ENCODE measurements at places on chromosomes 2 and 18.

DNA sequence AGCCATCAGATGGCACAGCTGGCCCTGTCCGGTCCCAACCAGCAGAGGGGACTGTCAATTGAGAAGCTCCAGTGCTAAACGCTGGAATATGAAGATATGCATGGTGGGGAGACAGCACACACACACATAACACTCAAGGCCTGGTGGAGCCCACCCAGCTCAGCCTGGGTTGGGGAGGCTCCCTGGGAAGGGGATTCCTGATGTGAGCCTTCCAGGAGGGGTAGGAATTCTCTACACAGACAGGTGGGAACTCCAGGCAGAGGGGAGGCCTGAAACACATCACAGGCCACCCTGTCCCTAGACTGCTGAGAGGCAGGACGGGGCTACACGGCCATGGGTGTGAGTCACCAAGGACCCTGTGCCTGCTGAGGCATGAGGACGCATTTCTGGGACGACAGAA is 49.4 kb upstream of the SH3RF3 start:
- no peak for DNase-seq

DNA sequence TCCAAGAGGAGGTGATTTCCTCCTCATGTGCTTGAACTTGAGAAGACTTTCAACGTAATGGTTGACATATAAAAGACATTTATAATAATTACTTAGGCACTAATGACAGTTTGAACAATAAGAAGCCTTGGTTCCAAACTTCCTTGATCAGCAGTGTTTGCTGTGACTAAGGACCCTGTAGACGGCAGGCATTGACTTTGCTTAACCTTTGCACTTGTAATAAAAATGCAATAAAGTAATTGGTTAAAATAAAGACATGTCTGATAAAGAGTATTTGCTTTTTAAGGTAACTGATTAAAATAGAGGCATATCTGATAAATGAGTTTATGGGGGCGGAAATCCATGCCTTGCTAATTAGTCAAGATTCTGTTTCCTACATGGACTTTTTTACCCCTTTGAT is 82.2 kb upstream of the ST8SIA3 start:
- no peak for DNase-seq

DNA sequence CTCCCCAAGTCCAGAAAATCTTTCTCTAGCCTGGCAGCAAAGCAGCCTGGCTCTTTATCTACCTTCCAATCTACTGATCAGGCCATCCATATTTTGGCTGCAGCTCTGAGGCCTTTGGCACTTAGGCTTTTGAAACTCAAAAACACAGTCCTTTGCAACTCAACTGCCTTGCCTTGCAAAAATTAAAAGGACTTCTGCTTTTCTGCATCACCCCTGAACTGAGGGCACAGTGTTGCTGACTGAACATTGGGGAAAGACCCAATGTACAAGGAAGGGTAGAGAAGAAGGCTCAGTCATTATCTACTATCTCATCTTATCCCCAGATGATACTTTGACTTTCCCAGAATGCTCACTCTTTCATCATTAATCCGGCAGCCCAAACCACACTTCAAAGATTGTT is 625.5 kb downstream of the ARHGAP15 start:
- no peak for DNase-seq

DNA sequence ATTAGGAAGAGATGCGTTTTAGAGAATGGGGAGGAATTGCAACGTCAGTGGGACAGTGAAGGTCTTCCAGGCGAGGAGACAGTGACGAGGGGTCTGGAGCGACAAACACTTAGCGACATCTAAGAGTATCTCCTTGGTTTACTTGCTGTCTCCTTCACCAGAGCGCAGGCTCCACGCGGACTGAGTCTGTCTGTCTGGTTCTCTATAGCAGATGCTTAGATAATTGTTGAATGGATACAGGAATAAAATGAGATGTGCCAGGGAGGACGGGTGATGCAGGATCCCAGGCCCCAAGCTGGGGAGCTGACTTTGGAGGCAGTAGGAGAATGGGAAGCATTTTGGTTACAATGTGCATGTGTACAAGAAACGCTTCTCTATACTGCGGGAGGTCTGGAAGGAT is 56.9 kb upstream of the SMAD7 start:
- no peak for DNase-seq

GRCh38 chr2:218375212-218375611 is 6.9 kb upstream of the SLC11A1 start:
- DNase-seq = peak; percentile 44

DNA sequence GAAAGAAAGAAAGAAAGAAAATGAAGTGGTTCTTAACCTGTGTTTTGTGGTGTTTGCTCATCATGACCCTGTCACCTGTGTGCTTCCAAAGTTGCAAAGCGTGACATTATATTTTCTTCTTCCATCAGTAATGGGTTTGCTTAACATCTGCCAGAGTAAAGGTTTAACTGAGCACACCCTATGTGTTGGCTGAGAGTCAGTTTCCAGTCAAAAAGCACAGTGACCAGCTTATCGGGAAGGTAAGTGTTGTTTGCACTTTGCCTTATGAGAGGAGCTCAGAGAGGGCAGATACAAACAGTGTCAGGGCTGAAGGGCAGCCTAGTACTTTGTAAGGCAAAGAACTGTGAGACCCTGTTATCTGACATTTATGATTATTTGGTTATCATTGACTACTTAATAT is 406.2 kb upstream of the CWC22 start:
- no peak for DNase-seq

Data from GM03348 (cell line).